ENCODE measurements at places on chromosomes 16 and 17.
A peak's percentile ranks its signal among the peaks of the same experiment; 100 is the strongest.

DNA sequence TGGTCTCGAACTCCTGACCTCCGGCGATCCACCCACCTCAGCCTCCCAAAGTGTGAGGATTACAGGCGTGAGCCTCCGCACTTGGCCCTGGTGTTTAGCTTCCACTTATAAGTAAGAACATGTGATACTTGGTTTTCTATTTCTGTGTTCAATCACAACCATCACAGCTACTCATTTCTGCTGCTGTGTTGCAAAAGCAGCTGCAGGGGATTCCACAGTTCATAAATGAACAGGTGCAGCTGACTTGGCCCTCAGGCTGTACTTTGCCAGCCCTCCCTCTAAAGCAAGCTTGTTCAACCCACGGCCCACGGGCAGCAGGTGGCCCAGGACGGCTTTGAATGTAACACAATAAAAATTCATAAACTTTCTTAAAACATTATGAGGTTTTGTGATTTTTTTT, 79.2 kb downstream of the SLC39A11 start:
- no peak for DNase-seq

DNA sequence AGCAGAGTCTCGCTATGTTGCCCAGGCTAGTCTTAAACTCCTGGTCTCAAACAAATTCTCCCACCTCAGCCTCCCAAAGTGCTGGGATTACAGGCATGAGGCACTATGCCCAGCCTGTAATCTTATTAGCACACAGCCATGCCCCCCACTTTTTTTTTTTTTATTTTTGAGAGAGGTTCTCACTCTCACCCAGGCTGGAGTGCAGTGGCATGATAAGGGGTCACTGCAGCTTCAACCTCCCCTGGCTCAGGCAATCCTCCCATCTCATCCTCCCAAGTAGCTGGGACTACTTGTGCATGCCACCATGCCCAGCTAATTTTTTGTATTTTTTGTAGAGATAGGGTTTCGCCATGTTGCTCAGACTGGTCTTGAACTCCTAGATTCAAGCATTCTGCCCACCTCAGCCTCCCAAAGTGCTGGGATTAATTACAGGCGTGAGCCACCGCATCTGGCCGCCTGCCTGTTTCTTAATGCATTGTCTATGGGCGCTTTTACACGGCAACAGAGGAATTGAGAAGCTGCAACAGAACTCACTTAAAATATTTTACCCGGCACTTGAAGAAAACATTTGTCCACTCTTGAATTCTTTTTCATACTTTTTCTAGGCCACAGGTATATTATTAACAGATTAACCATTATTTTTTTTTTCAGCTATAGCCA, 8.8 kb upstream of the CEP20 start:
- DNase-seq: no peak

- peak; percentile 41 for DNase-seq
Observed at GRCh38 chr16:7624871-7625766, 292.5 kb downstream of the RBFOX1 start.

- no peak for DNase-seq
Observed at GRCh38 chr16:14678748-14679497, 15.2 kb downstream of the PLA2G10 start.

DNA sequence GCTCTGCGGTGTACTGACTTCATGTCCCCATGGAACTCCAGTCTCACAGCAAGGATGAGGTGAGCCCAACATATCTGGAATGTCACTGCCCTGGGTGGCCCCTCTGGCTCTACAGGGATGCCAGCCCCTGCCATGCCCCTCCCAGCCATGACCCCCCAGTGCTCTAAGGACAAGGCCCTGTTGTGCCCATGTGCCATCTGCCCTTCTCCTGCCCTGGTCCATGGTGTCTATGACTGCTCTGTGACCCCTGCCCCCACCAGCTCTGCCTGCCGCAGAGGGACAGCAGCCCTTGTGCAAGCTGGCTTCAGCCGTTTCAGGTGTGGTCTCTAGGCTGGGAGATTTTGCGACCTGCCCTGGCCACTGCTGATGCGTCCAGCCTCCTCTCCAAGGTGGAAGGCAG, 40.3 kb downstream of the TK2 start:
- DNase-seq: no peak

DNA sequence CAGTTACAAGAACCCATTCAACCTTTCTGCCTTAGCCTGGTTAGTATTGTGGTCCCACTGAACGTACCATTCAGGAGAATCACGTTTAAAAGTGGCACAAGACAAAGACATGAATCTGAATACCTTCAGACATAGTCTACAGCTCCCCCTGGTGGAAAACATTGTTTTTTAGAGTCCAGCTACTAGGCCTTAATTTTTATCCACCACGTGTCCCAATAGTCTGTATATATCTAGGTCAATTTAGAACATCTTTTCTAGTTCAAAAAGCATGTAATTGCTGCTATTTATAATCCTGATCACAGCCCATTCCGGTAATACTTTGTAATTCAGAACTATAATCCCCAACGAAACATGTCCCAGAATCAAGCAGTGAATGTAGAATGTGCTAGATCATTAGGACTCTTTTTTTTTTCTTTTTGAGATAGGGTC, 13.7 kb upstream of the GUCY2D start:
- DNase-seq: peak; percentile 97

GRCh38 chr17:80738020-80738808, 193.6 kb downstream of the RPTOR start:
- no peak for DNase-seq

- DNase-seq: no peak
Observed at GRCh38 chr17:64736804-64737492, 74.8 kb upstream of the SMURF2 start.

DNA sequence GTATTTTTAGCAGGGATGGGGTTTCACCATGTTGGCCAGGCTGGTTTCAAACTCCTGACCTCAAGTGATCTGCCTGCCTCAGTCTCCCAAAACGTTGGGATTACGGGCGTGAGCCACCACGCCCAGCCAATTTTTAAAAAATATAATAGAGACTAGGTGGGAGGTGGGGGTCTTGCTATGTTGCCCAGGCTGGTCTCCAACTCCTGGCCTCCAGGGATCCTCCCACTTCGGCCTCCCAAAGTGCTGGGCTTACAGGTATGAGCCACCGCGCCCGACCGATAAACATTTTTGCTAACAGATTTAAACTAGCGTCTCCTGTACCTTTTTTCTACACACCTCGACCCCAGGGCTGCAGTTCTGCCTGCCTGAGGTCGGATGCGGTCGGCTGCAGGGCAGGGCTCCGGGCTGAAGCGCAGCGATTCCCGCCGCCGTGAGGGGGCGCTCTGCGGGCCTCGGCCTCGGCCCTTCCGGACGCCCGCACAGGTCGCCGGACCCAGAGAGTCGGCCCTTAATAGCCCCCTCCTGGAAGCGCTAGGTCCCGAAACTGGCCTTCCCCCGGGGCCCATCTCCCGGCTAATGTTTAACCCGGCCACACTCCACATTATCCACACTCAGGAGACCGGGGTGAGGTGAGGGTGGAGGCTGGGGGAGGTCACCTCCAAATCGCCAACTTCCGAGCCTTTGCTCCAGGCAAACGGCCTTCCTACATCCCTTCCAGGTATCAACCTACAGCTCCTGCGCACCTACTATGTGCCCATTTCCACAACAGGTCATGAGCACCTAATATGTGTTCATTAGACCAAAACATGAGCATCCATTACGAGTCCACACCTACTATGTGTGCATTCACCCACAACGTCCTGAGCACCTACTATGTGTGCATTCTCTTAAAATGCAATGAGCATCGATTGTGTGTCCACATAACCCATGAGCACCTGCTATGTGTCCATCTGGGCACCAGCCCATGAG, 2.0 kb upstream of the GLIS2 start:
- DNase-seq: no peak

DNA sequence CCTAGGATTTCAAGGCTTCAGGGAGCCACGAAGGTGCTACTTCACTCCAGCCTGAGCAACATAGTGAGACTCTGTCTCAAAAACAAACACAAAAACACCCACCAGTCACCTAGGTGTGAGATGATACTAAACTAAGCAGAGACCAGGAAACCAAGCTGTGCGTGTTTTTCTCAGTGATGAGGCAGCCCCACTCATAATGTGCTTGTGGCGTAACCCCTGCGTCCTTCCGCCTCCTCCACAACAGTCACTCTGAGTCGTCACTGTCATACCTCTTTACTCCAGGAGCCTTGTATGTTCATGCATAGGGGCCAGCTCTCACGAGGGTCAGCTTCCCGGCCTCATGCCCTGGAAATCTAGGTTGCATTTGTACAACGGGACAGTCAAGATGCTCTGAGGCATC, 31.1 kb upstream of the SLC47A1 start:
- DNase-seq: no peak

GRCh38 chr17:1972487-1973160, 52.5 kb downstream of the RTN4RL1 start:
- no peak for DNase-seq
